ENCODE measurements at places on chromosomes 3 and 15. TPM values are rescaled to one million over a fixed set of nuclear protein-coding genes. Genes with fewer than 3 reads are reported as not detected.
A peak's percentile ranks its signal among the peaks of the same experiment; 100 is the strongest.

ETFA gene
- total RNA-seq = 49.3 TPM

CYP11A1 gene
- total RNA-seq = not detected

MORC1 gene
- total RNA-seq = not detected

KLHL40 gene
- not detected for total RNA-seq

TMC3 gene
- 0.03 TPM for total RNA-seq

SLCO3A1 gene
- 9.1 TPM for total RNA-seq

LRRC31 gene
- 0.19 TPM for total RNA-seq

DNA sequence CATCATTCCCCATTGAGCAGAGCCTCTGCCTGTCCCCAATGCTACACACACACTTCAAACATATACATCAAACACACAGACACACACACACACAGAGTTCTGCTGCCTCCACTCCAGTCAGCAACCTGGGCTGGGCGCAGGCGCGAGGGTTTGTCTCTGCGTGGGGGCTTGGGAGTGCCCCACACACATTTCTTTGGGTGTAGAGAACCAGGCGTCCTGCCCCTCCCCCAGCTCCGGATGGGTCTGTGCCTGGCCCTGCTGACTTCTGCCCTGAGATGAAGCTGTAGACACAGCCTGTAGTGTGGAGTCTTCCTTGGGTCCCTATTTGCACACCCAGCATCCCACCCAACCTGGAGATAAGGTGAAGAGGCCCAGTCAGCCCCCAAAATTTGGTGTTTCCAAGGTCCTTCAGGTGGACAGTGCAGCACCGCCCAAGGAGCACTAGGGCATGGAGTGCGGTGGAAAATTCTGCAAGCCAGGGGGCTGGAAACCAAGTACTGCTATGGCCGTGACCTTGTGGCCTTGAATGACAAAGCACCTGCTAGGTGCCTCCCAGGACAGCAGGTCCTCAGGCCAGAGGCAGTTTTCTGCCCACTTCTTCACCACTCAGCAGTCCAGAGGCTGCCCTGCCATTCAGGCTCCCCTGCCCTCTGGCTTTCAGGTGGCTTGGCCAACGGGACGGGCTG is 26.8 kb downstream of the FBXW12 start:
- H3K4me1 ChIP-seq = peaks cover 11% of the 10 kb centered on the region
- no peaks in the 10 kb centered on the region for H3K36me3 ChIP-seq
- H3K27ac ChIP-seq = peak overlapping the region; percentile 37
- no peaks in the 10 kb centered on the region for H3K27me3 ChIP-seq
- H3K4me3 ChIP-seq = no peak overlapping the region
- DNase-seq = peak; percentile 41
